ENCODE measurements at places on chromosomes 7 and 10. TPM values are rescaled to one million over a fixed set of nuclear protein-coding genes. Genes with fewer than 3 reads are reported as not detected.

The SP8 gene
- total RNA-seq = not detected

The NCF1 gene
- not detected for total RNA-seq

The ADCK2 gene
- 11.6 TPM for total RNA-seq

The BLNK gene
- total RNA-seq = not detected

The LIPF gene
- not detected for total RNA-seq

The CTAGE4 gene
- total RNA-seq = not detected

The PON1 gene
- not detected for total RNA-seq

The GTF2IRD1 gene
- total RNA-seq = 23.2 TPM

The LBX1 gene
- not detected for total RNA-seq

The C10orf67 gene
- not detected for total RNA-seq

The PRTFDC1 gene
- 6.8 TPM for total RNA-seq

The SFRP4 gene
- total RNA-seq = 0.14 TPM

The STEAP1 gene
- total RNA-seq = 12.5 TPM

The CLRN3 gene
- total RNA-seq = not detected

The VCL gene
- 265 TPM for total RNA-seq
